Activated T-helper 1 cell treated with Interleukin-2 at 50 U/mL for 16 hours (primary cell): ENCODE measurements at places on chromosomes 13 and 19.
A peak's percentile ranks its signal among the peaks of the same experiment; 100 is the strongest.

- peak; percentile 42 for DNase-seq
Measured at GRCh38 chr19:35044317-35045117, 3.0 kb downstream of the HPN start.

GRCh38 chr19:33948651-33949335 lies 152.1 kb downstream of the KCTD15 start:
- DNase-seq = no peak

GRCh38 chr13:51523082-51523518 lies 61.2 kb upstream of the WDFY2 start:
- no peak for DNase-seq

GRCh38 chr19:45172611-45173208 lies 5.3 kb downstream of the TRAPPC6A start:
- DNase-seq = no peak

DNA sequence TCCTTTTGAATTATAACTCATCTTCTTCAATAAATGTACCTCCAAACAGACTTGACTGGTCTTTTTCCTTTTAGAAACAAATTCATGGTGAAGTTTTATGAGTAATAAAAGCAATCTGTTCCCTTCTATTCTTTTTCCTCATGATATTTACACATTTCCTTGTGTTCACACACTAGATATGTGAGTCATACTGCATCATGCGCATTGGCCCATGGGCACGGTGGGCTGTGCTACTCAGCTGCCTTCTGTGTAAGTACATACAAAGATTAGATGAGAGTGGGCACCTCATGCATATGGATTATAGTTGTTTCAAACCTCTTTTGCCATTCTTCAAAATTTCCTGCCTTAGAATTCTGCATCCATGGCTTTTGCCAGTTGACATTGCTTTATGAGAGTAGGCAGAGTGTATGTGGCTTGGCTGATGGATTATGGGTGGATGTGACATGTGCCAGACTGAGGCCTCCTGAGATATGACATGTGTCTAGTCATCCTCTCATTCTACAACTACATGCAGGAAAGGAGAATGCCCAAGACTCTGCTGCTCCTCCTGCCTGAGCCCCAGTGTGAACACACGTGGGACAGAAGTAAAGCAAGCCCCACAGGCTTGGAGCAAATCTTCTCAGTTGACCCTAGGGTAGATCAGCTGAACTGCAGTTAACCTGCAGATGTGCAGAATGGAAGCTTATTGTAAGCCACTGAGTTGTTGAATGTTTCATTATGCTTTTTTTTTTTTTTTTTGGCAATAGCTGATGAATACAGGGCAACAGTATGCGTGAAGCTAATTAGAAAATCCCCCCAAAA lies 109.9 kb downstream of the RBM26 start:
- no peak for DNase-seq

GRCh38 chr13:26985285-26985878 lies 186.2 kb downstream of the USP12 start:
- peak; percentile 40 for DNase-seq

DNA sequence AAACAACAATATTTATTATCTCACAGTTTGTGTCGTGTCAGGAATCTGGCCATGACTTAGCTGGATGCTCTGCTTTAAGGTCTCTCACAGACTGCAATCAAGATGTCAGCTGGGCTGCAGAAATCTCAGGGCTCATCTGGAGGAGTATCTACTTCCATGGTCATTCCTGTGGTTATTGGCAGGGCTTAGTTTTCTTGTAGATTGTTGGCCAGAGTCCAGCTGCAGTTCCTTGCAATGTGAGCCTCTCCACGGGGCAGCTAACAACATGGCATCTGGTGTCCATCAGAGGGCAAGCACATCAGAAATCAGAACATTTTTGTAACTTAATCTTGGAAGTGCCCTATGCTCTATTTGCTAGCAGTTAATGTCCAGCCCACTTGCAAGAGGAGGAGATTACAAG lies 45.7 kb upstream of the TDRD3 start:
- no peak for DNase-seq

DNA sequence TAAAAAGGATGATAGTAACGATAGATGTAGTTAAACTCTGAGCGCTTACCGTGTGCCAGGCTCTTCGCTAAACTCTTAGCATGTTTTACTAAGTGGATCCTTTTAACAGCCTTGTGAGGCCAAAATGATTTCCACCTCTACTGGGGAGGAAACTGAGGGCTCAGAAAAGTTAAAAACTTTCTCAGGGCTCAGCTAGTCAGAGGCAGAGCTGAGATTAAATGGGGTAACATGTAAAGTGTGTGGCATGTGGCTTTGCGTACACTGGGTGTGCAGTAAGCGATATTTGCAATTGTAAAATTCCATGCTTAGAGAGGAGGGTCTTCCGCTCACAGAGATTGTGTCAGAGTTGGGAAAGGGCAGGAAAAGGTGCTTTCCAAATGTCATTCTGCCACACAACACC lies 1.7 kb downstream of the U2AF2 start:
- DNase-seq = no peak
